ENCODE measurements at places on chromosomes 13 and 19.

DNA sequence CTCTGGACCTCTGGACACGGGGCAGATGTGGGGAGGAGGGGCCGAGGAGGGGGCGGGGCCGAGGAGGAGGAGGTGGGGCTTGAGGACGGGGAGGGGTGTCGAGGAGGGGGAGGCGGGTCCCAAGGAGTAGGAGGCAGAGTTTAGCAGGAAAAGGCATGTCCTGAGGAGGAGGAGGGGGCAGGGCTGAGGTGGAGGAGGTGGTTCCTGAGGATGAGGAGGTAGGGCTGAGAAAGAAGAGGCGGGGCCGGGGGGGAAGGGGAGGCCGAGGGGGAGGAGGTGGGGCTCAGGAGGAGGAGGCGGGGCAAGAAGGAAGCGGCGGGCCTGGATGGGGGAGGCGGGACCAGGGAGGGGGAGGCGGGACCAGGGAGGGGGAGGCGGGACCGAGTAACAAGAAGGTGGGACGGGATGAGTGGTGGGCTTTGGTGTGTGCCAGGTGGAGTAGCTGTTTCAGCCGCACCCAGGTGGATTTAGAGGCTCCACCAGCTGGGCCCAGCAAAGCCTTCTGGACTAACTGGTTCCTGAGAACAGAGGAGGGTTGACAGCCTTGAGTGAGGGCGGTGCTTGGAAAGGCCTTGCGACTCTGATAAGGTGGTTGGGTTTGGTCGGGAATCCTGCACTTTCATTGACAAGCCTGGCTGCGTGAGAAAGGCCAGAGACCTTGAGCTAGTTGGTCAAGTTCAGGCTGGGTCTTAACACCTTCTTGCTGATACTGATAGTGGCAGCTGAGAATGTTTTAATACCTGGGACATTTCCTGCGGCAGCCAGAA is 7.7 kb downstream of the TECR start:
- peak; percentile 71 for DNase-seq

DNA sequence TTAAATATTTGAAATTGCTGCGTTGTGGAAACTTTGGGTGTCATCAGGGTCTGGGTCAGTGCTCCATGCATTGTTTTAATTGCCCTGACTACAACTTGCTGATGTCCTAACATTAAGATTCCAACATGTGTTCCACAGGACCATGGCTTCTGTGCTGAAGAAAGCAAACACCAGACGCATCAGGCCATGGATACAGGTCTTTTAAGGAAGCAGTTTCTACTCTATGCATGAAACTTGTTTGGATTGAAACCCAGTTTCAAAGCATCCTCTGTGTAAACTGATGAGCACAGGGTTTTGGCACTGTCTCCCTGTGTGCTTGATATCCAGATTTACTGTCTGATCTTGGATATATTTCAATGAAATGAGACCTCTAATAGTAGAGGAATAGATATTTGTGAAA is 328.4 kb upstream of the SLC10A2 start:
- DNase-seq, result no peak

- no peak for DNase-seq
Observed at GRCh38 chr19:45938733-45939319, 24.2 kb upstream of the NANOS2 start.

GRCh38 chr19:49591731-49592485 is 926 bp downstream of the PRR12 start:
- DNase-seq, result peak; percentile 66

GRCh38 chr13:43300865-43301264 is 277.5 kb downstream of the DNAJC15 start:
- no peak for DNase-seq

DNA sequence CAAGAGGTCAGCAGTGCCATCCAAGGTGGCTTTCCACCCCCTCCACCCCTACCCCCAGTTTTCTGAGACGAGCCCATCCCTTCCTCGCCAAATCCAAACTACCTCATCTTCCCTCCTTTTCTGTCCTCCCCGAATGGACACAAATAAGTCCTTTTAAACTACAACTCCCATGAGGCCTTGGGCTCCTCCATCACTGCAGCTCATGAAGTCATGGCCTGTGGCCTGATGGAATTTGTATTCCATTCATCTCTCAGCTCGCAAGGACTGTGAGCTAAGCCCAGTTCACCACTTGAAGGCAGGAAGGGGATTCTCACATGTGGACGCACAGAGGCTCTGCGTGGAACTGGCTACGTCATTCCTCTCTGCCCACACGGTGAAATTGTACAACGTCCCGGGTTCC is 12.5 kb downstream of the PTPRH start:
- DNase-seq, result no peak

All from femur (tissue), 1 donor.